Activated CD4-positive, alpha-beta T cell treated with anti-CD3 and anti-CD28 coated beads for 1 hour (primary cell): ENCODE measurements at places on chromosomes 7 and 10.

DNA sequence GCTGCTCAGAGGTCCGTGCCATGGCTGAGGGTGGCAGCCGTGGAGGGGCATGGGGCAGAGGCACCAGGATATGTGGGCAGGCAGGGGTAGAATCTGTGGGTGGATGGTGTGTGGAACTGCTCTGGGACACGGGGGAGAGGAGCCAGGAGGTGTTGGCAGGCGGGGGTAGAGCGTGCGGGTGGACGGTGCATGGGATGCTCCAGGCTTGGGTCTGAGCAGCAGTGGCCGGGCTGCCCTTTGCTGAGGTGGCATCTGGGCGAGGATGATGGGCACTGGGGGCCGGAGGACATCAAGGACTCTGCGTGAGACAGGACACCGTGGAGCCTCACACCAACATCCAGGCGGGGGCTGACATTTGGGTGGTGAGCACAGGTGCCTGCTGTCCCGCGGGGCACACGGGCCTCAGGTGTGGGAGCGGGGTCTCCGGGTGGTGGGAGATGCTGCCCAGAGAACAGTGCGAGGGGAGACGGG, 46.2 kb downstream of the JAKMIP3 start:
- DNase-seq = peak; percentile 4

DNA sequence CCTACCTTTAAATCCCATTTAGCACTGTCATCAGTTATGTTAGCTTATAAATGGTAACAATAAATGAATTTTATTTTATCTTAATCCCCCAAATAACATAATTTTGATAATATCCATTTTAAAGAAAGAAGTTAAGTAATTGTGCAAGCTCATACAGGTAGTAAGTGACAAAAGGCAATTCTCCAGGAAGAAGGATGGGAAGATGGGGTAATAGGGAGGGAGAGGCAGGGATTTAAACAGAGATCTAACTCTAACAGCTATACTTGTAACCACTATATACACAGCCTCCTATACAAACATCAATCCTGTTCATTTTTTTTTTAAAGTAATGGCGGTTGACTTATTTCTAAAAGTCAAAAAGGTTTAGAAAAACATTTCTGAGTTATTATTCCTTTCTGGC, 119.4 kb downstream of the SGMS1 start:
- no peak for DNase-seq

DNA sequence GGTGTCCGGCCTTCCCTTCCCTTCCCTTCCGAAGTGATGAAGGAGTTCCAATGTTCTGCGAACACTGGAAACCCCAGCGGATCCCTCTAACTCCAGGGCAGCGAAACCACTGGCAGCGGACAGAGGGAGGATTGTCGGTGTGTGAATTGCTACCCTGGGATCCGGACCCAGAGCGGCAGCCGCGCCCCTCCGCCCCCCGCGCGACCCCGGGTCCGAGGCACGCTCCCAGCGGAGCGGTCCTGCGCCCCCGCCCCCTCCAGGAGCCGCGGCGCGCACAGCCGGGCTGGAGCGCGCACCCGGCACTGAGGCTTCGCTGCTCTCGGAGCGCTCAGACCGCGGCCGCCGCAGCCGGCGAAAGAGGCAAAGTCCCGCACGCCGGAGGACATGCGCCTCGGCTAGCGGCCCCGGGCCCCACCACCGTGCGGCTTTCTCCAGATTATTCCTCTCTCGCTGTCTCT, at the start of gene PTPRZ1:
Gene PTPRZ1 (plus strand): TSS at position 331 of the 458 bp plus-strand sequence. CDS start 339 bp downstream, outside the sequence.
- no peak for DNase-seq

DNA sequence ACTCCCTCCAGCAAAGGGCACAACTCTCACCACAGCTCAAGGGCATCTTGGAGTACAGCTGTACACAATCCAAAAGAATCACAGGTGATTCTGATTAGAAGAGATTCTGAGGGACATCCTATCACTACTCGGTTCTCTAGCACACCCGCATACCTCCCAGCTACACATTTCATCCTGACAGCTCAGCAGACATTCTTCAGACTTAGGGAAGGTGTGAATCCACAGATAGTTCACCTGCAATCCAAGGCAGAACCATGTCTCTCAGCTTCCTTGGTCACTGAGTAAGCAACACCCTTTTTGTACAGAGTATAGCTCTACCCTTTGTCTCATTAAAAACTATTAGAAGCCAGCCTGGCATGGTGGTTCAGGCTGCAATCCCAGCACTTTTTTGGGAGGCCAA, 26.8 kb upstream of the FBXW4 start:
- DNase-seq = no peak

DNA sequence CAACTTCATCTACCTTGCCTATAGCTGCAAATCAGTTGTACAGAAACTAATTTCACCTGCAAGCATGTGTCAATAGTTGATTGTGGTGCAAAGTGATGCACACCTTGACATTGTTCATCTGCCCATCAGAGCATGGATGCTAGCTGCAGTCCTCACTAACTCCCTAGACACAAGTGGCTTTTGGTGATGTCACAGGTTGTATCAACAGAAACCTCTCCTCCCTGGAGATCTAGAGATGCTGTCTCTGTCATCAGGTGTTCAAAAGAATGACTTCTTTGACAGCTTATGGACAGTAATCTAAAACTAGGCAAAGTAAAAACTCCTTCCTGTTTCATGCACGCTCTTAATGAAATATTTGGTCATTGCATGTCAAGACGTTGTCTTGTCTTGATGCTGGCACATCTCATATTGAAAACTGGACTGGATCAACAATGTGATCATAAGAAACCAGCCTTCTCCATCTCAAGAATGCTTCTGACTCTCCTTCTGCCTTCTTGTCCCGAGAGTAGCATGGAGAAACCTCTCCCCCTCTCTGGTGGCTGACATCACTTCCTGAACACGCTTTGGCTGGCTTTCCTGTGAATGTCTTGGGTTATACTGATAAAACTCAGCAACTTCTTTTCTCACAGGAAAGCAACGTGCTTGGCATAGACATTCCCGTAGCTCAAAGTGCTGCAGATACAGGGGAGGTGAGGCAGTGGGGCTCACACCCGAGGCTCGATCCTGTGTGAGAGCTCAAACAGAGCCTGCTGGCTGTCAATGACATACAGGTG, 176.2 kb upstream of the CDCA7L start:
- no peak for DNase-seq

- no peak for DNase-seq
These were observed 362.5 kb upstream of the ZMIZ1 start for GRCh38 chr10:78706256-78706655.

- no peak for DNase-seq
These were observed 2.8 kb downstream of the TRIM56 start for GRCh38 chr7:101088069-101088425.

- DNase-seq = no peak
These were observed 290.8 kb upstream of the COBL start for GRCh38 chr7:51607447-51607846.

DNA sequence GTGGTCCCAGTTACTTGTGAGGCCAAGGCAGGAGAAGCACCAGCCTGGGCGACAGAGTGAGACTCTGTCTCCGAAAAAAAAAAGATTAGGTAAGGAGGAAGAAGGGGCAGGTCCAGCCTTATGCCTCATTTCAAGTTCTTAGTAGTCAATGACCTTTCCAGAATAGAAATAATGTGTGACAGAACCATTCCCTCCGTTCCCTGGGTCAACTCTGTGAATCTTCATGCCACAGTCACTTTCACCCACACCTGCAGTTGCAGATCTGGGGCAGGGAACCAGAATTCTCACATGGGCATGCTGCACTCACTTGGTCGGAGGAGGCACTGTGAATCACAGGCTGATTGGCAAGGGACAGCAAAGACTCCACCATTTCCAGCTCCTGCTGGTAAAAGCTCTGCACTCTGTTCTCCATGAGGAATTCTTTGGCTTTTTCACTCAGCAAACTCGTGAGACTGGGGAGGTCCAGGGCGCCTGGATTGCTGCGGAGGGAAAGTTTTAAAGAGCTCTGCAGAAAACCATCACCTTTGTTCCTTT, 20.7 kb downstream of the STN1 start:
- DNase-seq = no peak
